ENCODE measurements at places on chromosomes 4 and X.

- DNase-seq = no peak
Measured at GRCh38 chrX:52359614-52360232, 9.1 kb upstream of the XAGE2 start.

DNA sequence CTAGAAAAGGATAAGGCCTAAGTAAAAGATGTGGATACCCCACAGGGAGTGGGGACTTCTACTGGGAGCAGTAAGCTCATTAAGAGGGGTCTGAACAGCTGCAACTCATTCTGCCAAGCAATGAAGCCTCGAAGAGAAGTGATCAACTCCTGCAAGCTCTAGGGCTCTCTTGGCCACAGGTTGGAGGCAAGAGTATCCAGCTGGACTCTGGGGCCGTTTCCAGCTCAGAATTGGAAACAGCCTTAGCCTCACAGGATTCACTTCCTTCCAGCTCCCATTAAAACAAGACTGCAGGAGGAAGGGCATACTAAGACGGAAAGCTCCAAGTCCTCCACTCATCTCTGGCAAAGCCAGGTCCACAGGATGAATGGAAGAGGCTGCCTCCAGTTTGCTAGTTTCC lies 126.3 kb downstream of the ATG4A start:
- DNase-seq = no peak

- DNase-seq = no peak
Measured at GRCh38 chr4:41568363-41568762, 30.4 kb downstream of the LIMCH1 start.

- no peak for DNase-seq
Measured at GRCh38 chr4:121977251-121978171, 25.7 kb upstream of the TRPC3 start.

- no peak for DNase-seq
Measured at GRCh38 chr4:146370841-146371240, 150.9 kb downstream of the SLC10A7 start.

GRCh38 chr4:122000849-122001248 lies 49.0 kb upstream of the TRPC3 start:
- no peak for DNase-seq

DNA sequence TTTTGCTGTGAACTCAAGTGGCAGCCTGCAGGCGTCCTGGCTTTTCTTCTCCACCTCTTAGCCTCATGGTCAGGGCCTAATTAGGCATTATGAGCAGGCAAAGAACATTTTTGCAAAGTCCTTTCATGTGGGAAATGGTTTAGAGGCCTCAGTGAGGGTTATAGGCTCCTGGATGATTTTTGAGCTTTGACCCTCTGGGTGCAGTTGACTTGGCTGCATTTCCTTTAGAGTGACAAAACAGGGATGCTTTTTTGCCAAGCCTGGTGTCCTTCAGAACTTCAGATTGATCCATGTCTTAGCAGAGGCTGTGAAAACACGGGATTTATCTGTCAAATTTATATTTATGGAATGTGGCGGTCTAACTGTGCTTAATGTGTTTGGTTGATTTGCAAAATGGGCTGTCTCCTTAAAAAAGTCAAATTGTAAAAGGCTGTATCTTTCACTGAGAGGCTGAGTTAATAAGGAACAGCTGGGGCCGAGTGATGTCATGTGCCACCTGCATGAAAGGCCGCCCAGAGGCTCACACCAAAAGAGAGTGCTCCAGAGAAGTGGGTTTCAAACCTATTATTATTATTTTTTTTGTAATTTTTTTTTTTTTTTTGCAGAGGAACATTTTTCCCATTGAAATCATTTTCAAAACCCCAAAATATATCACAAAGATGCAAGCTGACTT lies 192.2 kb upstream of the ARX start:
- no peak for DNase-seq

GRCh38 chr4:620851-621261 lies 4.5 kb upstream of the PDE6B start:
- no peak for DNase-seq

GRCh38 chrX:8731559-8732395 lies at the start of gene ANOS1:
Gene ANOS1, minus strand, starts transcription at chrX:8732137. Its CDS starts 101 bp downstream, at chrX:8732036.
- peak; percentile 3 for DNase-seq

GRCh38 chr4:145773581-145774234 lies 93.8 kb downstream of the C4orf51 start:
- no peak for DNase-seq

DNA sequence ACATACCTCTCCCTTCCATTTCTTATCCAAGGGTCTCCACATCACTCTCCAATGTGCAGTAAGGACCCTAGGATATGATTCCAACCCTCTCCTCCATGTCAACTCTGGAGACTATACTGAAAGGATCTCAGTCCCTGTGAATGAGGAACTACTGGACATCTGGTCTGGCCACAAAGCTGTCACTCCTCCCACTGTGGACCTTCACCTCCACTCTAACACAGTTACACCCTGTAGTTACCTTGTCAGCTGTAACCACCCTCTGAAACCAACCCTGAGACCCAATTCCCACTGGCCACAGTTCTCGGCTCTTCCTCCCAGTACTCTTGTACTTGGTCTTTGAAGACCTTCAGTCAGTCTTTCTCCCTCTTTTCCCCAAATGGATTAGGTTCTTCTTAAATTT lies 2.9 kb downstream of the TMEM128 start:
- no peak for DNase-seq
